ENCODE measurements at places on chromosomes 1 and 21.

- no peak for DNase-seq
Observed at GRCh38 chr1:93770640-93771039, 89.0 kb upstream of the BCAR3 start.

DNA sequence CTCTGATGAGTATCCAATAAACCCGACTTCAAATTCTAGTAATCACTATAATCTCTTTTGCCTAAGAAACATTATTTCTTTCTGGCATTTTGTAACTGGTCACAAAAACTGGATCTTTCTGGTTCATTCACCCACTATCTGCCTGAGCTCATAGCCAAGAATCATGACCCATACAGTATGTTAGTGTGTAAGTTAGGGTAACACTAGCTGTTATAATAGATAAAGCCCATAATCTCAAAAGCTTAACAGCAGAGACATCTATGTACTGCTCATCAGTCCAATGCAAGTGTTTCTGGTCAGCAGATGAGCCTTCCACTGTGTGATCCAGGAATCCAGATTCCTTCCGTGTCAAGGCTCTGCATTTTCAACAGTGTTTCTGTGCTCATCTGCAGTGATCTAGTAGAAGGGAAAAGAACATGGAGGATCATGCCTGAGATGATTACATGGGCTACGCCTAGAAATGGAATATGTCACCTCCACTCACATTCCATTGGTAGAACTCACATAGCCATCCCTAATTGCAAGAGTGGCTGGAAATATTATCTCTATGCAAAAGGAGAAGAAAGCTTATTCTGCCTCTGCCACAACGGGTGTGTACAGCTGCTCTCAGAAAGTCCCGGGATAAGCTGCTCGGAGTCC is 27.7 kb downstream of the RRAGC start:
- no peak for DNase-seq

DNA sequence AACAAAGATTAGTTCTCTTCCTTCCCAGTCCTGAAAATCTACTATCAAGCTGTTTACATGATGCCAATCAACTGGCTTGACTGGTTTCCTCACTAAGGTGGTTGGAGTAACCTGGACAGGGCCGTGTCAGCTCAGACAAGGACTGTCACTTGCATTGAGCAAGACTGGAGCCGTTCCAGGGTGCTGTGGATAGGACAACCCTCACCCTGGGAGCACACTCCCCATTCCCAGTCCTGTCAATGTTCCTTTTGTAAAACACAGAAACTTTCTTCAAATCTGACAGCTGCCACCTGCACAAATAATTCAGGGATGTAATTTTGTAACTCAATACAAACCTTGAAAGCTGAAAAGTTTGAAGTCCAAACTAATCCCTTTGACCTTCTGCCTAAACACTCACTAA is 31.4 kb downstream of the PLPP3 start:
- no peak for DNase-seq

DNA sequence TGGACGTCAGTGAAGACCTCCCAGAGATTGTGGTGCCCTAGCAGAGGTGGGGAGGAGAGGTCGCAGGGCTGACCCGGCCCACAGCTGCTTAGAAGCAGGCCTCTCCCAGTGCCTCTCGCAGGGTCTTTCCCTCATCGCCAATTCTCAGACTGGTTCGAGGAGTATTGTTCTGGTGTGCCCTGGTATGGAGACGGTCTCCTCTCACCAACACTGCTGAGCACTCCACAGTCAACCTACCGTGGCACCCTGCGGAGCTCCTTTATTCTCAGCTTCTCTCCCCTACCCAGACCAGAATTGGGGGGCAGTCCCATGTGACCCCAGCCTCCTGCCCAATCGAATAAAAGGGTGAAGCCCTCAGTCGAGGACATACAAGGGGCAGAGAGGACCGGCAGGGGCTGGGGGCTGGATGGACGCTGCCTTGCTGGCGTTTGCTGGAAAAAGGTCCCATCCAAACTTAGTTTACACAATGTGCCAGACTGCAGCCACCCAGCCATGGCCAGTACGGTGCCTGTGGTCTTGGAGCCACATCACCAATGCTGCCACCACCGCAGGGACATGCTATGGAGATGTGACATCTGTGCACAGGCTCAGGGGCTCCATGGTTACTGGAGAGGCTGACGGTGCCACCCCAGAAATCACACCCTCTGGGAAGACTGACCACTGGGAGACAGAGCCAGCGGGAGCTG is 80.8 kb downstream of the STUM start:
- peak; percentile 28 for DNase-seq

DNA sequence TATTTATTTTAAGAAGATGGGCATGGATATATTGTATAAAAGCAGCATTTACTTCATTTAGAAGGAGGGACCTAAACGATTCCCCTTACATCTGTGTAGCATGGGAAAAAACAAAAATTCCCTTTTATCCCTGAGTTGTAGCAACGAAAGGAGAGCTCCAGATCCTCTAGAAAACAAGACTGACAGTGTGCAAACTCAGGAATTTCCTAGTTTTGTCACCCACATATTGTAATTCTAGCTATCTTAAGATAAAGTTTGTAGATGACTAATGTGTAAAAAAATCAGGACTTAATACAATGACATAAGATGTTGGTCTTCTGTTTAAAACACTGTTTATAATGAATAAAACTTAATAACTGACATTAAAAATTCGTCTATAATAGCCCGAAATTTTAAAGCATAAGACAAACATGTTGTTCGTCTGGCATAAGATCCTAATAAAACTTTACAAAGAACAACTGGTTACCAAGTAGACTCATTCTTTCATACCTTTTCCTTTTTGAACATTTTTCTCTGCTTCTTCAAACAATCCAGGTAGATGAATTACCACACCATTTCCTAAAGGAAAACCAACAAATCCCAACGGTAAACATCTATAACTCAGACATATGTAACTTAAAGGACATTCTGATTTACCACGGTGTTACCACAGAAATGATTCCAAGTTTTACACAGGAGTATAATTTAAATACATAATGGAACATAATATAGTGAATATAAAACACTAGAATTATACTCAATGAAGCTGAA is 15.2 kb downstream of the ADSS2 start:
- DNase-seq: no peak

DNA sequence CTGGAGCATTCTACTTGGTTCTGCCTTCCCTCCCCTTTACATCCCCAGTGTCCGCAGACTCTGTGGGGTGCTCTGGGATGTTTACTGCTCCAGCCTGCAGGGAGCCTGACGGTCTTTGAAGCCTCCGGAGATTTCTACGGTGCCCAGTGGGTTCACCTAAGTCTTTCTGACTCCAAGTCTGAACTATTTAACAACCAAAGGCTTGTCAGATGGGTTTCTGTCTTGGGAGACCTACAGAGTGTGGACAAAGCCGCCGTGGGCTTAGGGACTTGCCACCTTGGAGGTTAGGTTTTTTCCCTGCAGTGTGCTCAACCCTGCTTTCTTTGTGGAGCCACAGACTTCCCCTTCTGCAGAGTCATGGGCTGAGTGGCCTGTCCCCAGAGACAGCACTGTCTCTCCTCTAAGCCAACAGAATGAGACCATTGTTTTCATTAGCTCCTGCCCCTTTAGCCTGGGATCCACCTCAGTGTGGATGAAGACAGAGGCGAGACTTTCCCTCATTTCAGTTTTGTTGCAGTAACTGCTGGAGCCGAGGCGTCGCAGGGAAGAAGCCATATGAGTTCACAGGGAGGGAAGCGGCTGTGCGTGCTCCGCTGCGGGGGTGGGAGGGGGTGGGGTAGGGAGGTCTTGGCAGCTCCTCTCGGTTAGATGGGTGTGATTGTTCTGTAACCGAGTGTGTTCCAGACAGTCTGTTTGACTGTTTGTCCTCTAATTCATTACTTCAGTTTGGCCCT is 120.7 kb downstream of the CNIH3 start:
- DNase-seq: no peak

- no peak for DNase-seq
Observed at GRCh38 chr1:88867743-88868521, 23.4 kb downstream of the GTF2B start.

DNA sequence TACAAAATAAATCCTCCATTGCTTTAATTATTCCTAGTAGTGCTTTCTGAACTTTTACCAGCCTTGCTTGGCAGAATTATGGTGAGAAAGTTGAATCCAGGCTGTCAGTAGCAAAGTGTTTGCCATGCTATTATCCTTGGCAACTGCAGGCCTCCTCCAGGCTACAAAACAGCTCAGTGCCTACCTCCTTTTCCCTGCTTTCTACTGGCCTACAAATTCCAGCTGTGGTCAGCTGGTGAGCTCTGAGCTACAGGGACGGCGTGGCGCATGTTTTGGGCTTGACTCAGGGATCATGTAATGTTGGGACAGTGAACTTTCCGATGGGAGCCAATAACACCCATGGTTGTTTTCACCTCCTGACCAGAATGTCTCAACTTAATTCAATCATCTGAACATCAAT is 456.1 kb upstream of the ADAMTS5 start:
- no peak for DNase-seq

All from activated CD4-positive, CD25-positive, alpha-beta regulatory T cell treated with anti-CD3 and anti-CD28 coated beads, Interleukin-2, amount 50 U/mL, for 72 hours (primary cell).